ENCODE measurements at places on chromosomes 3 and 15. TPM values are rescaled to one million over a fixed set of nuclear protein-coding genes. Genes with fewer than 3 reads are reported as not detected.
A peak's percentile ranks its signal among the peaks of the same experiment; 100 is the strongest.

- DNase-seq: no peak
These were observed at the start of gene ADPRH for GRCh38 chr3:119579366-119580066. TSS of gene ADPRH (plus strand) at chr3:119579492. CDS start at chr3:119582170, 2,678 bp downstream.

- DNase-seq: no peak
These were observed 66.5 kb downstream of the LEKR1 start for GRCh38 chr3:156892701-156893100.

DNA sequence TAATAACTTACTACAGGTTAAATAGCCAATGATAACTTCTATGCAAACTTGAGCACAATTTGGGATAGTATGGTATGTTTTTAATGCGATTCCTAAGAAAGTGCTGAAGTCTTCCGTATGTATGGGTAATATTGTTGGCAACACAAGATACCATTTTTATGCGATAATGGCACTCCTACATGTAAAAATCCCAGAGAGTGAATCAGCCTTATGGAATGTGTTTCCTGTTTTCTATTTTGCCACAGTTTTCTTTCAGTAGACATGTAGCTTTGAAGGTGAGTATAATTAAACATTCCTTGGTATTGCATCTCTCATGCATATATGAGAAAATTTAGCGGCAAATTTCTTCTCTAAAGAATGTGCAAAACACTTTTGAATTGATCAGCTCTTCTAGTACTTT is 396.8 kb upstream of the AZI2 start:
- peak; percentile 25 for DNase-seq

Gene SCAMP2
- 58.9 TPM for total RNA-seq
